ENCODE measurements at places on chromosomes 3 and 15.

GRCh38 chr15:52241489-52241888 lies 50.3 kb upstream of the GNB5 start:
- no peak for DNase-seq

- DNase-seq: peak; percentile 92
Observed at GRCh38 chr3:45275006-45275704, 49.1 kb upstream of the TMEM158 start.

- DNase-seq: no peak
Observed at GRCh38 chr15:96720251-96720650, 389.8 kb downstream of the NR2F2 start.

DNA sequence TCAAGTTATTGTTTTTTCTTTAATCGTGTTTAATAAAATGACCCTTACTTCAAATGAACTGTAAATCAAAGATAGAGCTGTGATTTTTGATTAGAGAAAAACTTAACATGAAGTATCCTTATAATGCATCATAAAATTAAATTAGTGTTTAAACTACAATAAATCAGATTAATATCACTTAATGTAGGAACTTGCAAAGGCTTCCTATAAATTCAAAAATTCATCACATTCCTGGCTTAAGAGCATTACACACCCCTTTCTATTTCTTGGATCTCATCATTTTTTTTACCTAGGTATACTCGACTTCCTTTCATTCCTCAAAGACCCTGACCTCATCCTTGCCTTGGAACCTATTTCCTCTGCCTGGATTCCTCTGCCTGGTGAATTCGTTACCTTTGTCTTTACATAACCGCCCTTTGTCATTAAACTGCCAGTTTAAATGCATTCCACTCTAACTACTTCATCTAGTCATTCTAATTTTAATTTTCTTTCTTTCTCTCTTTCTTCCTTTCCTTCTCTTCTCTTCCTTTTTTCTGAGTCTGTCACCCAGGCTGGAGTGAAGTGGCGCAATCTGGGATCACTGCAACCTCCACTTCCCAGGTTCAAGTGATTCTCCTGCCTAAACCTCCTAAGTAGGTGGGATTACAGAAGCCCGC lies 1244.5 kb downstream of the OTOL1 start:
- DNase-seq: no peak

DNA sequence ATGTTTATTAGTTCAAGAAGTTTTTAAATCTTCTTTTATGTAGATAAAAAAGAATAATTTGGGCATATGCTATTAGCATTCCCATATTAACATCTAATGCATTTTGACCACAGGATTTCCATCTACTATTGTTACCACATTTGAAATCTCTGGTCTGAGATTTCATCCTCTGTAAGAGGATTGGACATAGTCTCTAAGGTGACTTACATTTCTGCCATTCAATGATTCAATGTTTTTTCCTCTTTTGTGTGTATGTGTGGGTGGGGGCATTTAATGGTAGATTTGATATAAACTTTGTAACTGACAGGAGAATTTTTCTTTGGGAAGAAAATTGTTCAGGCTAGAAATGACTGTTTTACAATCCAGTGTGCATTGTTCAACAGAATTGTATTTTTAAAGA lies 307.3 kb upstream of the RBMS3 start:
- DNase-seq: no peak

DNA sequence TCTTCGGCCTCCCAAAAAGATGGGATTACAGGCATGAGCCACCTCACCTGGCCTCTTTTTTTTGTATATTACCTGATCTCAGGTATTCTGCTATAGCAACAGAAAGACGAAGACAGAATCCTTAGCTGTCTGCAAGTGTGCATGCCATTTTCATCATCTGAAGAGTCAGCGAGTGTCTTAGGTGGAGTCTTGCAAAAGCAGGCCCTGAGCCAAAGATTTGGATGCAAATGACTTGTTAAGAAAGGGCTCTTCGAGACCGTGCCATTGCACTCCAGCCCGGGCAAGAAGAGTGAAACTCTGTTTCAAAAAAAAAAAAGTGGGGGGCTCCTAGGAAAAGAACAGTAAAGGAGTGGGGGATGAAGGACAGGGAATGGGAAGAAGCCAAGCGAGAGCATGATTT lies 10.2 kb upstream of the TRIM69 start:
- no peak for DNase-seq

GRCh38 chr3:122880173-122880572 lies 85.3 kb downstream of the SLC49A4 start:
- no peak for DNase-seq

- DNase-seq: no peak
Observed at GRCh38 chr3:74623261-74623836, 8.9 kb upstream of the CNTN3 start.

GRCh38 chr3:163936543-163936942 lies 1141.8 kb downstream of the SI start:
- no peak for DNase-seq

DNA sequence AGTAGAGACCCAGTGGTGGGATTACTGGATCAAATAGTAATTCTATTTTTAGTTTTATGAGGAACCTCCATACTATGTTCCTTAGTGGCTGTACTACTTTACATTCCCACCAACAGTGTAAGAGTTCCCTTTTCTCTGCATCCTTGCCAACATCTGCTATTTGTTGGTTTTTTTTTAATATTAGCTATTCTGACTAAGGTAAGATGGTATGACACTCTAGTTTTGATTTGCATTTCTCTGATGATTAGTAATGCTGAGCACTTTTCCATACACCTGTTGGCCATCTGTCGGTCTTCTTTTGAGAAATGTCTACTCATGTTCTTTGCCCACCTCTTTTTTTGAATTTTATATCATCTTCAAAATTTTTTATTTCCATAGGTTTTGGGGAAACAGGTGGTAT lies 34.2 kb upstream of the RAP2B start:
- no peak for DNase-seq

DNA sequence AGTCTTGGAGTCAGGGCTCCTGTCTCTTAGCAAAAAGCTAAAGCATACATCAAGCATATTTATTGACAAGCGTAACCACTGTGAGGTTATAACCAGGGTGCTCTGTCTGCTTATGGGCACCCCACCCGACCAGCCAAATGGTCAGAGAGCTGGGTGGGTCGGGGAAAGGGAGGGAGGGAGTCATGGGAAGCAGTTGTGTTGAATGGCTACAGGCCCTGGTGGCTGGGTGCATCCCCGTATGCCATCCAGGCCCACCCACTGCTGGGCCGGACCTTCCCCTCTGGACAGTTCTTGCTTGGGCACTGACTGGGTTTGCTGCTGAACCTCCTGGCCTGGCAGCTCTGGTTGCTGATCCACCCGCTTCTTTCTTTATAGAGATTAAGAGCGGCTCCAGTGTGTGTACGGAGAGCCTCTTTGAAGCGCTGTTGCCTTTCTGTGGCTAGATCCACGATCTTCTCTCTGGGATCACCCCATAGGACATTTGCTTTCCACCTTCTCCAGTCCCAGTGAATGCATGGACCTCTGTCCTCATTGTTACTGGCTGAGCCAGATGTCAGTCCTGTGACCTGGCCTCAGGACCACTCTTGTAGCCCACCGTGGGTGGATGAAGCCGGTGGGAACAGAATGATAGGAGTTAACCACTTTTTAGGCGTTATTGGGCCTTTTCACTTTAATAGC lies 59.6 kb downstream of the SMAD3 start:
- DNase-seq: no peak

- DNase-seq: no peak
Observed at GRCh38 chr15:99239545-99240198, 9.7 kb downstream of the TTC23 start.

DNA sequence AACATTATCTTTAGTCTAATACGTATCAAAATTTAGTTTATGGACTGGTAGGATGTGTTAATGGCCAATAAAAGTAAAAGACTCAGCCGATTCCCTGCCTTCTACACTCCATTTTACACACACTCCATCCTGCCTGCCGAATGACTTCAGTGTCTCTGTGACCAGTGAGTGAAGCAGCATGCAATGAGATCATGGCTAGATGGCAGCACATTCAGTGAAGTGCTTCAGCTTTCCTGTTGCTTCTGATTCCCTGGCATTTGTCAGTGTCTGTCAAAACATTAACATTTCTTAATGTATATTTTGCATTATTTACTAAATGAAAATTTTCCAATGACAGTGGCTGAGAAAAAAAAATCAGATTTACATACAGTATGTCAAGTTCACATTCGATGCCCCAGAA lies 412.0 kb downstream of the FHIT start:
- DNase-seq: peak; percentile 11

DNA sequence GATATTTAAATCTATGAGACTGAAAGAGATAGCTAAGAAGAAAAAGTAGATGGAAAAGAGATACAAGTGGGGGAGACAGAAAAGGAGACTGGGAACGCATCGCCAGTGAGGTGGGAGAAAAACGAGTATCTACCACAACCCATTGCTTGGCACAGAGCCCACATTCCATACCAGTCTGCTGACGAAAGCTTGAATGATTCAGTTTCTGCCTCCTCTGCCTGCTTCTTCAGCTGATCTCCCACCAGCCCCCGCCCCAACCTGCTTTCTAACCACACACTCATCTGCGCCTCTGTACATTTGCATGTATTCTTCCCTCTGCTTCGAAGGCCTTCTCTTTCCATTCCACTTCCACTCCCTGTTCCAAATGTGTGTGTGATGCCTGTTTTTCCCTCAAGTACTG lies 188.1 kb downstream of the USP13 start:
- no peak for DNase-seq

DNA sequence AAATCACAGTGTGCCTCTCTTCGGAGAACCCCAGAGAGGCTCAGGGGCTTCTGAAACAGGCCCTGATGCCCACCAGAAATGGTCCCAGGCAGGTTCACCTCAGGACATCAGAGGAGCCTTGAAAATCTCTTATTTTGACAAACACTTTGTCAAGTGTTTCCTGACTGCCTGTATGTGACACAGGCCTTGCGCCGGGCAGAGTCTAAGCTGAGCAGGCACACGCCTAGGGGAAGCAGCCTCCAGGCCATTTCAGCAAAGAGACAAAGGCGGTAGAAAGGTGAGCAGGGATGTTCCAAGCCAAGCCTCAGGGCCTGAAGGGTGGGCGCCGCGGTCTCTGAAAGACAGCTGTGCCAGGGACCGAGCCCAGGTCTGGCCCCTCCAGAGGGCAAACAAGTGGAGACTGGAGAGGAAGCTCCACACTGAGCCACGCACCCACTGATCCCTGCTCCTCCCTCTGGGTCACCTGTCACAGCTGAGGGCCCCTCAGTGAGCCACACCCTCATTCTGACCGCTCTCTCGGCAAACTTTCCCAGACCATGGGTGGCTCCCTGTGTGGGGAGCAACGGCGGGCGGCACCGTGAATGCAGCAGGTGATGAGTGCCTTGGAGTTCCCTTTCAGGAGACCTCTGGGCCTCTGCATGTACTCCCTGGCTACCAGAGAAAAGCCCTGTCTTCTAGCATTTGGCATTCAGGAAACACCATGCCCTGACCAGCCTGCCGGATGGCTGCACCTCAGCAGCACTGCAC lies 136.1 kb downstream of the ADAMTS17 start:
- no peak for DNase-seq

DNA sequence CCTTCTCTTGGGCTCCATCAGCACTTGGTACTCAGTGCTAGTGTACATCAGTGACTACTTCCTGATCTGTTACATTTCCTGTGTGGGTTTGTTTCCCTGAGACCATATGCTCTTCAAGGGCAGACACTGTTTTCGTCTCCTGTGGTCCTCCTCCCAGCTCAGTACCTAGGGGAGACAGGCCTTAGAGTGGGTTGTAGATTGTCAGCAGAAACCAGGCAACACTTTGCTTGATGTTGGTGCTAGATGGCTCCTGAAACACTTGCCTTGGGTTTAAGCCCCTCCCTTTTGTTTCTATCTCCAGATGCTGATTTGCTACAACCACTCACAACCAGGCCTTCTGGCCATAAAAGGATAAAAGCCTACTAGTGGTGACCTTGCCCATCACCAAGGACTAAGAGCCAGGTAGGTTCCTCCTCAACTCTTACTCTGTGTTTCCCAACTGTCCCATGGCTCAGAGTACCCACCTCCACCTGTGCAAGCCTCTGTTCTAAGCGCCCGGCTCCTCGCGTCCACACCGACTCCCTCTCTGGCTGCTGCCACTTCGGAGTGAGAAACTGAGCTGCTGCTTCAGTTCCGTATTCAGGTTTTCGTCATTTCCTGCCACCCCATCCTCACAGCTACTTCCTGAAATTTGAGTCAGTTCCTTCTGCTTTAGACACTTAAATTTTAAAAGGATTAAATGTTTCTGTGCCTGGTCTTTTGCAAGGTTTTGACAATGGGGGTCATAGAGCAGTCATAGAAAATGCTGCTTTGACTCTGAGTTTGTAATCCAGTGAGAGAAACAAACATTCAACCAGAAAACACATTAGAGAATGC lies at the start of gene HCLS1:
TSS of gene HCLS1 (minus strand) at position 548 of the 816 bp plus-strand sequence. CDS start 2,556 bp downstream, outside the sequence.
- peak; percentile 2 for DNase-seq

GRCh38 chr3:138227650-138228049 lies 40.5 kb downstream of the ARMC8 start:
- DNase-seq: no peak

GRCh38 chr15:89460048-89460447 lies 36.3 kb downstream of the RHCG start:
- DNase-seq: no peak

GRCh38 chr15:67981848-67982247 lies 72.3 kb upstream of the PIAS1 start:
- DNase-seq: no peak

- DNase-seq: no peak
Observed at GRCh38 chr3:146277953-146278631, 27.2 kb upstream of the PLSCR4 start.

DNA sequence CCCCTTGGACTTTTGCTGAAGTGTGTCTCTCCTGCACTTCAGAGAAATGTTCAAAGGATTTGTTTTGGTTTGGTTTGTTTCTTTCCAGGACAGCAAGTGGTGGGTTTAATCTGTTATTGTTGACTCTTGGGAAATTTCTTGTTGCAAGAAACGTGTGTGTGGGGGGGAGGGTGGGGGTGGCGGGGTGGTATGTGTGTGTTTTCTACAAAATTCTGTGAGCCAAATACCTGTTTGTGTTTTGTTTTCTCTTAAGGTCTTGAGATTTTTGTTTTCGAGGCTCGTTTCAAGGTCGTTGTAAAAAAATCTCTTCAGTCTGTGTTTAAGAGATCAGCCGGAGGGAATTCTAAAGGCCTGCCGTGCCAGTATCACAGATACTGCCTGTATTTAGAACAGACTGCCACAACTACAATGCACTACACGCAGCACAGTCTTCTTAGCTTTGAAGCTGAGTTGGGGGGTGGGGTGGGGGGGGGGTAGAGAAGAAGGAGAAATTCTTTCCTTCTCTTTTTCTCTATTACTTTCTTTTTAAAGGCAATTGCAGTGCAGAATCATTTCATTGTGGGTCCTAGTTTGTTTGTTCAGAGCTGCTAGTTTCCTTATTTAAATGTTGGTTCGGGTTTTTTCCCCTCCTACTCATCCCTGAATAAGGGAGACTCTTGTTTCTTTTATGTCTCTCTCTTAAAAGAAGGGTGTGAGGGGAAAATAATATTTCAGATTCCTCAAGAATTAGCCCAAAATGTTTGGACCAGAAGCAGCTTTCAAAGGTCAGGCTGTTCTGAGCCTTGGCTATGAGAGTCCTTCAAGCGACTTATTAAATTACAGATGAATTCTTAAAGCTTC lies 1.4 kb upstream of the BCL6 start:
- DNase-seq: peak; percentile 30
